ENCODE measurements at places on chromosomes 11 and 22.

- no peak for DNase-seq
Observed at GRCh38 chr11:30459306-30459705, 126.8 kb downstream of the MPPED2 start.

DNA sequence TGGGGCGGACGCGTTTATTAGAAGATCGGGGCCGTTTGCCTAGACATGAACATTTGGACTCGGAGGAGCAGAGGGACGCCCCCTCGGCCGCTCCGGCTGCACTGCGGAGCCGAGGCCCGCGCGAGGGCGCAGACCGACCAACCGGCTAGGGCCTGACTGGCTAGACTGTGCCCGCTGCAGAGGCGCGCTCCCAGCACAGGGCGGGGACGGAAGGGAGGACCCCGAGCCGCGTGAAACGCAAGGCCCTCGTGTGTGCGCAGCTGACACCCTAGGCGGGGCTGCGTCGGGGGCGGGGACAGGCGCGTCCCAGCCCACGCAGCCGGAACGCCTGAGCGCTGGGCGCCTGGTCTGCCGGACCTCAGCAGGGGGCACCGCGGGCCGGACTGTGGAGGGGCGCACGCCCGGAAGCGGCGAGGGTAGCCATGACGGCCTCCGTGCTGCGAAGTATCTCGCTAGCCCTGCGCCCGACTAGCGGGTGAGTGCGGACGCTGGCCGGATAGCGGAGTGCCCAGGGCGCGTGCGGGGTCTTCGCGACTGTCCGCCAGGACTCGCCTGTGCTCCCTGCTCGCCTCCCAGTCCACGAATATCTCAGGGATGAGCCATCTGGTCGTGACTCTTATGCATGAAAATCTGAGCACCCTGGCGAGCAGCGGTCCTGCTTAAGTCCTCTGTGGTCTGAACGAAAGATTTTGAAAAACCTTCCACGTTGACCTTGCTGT lies at the start of gene MRPL40:
TSS of gene MRPL40 (plus strand) at position 413 of the 719 bp plus-strand sequence. CDS start at position 423, 10 bp downstream.
- DNase-seq = peak; percentile 98

GRCh38 chr11:26480041-26480440 lies 92.0 kb downstream of the MUC15 start:
- no peak for DNase-seq

- DNase-seq = no peak
Observed at GRCh38 chr11:5690216-5690615, 626 bp downstream of the TRIM22 start.

DNA sequence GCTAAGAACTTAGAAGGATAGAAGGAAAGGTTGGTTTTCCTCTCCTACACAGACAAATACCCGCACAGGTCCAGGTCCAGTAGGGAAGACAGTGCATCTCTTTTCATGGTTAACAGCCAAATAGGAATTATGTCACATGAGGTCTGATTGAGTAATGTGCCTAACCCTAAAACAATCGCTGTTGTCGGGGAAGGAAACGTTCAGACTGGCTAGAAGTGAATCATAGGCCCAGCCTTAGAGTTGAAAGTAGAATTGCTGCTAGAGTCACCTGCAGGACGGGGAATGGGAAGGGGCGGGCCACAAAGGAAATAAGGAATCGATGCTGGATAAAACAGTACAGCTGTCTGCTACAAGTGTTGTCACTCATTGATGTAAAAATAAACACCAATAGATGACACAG lies 12.4 kb upstream of the HTATIP2 start:
- DNase-seq = no peak

DNA sequence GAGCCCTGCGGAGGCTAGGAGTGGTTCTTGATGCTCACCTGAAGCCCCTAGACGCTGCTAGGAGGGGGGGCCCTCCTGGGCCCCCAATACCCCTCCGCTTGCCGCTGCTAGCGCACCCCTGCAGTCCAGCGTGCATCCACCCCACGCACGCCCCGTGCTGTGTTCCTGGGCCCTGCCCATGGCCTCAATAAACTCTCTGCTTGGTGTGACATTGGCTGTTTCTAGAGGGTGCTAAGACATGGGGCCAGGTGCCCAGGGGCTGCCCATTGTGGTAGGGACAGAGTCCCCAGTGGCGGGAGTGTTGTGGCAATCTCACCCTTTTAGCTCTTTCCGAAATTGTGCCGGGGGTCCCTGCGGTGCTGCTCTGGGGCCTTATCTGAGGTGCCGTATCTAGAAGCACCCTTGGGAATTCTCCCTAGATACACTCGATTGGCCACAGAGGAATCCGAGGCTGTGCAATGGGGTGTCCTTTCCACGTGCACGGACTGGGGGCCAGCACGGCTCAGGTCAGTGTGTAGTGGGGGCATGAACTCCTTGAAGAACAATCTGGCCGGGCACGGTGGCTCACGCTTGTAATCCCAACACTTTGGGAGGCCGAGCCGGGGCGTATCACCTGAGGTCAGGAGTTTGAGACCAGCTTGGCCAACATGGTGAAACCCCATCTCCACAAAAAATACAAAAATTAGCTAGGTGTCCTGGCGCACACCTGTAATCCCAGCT lies 10.9 kb downstream of the MAPK8IP2 start:
- no peak for DNase-seq

DNA sequence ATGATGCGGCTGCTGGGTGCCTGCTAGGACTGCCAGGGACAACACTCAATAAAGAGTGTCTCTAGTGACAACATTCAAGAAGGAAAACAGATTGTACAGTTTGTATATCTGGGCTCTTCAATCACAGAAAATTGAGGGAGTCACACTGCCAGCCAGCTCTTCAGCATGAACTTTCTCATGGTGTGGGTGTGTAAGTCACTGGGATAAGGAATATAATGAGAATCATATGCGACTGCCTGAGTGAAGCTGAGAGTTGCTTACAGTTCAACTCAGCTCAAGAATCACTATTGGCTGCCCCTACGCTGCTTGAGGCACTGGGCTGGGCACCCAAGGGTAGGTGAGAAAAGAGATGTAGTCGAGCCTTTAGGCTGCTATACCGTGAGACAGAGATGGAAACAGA lies 328.1 kb upstream of the PITPNB start:
- DNase-seq = no peak

- no peak for DNase-seq
Observed at GRCh38 chr11:8314916-8315315, 51.2 kb upstream of the LMO1 start.

- no peak for DNase-seq
Observed at GRCh38 chr22:43241699-43242386, 54.9 kb upstream of the TTLL12 start.

DNA sequence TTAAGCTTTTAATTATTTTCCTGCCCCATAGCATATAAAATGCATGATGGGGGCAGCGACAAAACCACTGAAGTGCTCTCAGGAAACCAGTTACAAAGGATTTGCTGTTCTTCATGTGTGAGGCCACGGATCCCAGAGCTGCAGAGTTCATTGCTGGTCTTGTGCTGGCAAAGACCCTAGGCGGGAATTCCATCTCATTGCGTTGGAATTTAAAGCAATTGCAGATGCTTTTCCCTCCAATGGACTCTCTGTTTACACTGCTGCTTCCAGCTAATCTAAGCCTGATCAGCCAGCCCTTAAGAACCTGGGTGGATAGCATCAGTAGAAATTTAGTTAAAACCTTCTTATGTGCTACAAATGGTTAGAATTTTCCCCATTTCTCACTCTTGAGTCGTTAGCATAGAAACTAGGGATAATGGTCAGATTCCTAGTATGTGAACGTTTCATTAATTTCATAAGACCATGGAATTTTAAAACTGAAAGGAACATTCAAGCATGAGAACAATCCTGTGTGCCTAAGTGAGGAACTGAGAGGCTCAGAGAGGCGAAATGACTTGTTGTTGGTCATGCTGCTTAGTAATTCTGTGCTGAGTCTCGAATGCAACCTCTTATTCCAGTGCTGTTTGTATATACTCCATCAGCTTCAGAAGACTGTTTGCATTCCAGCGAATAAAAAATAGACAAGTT lies 36.1 kb upstream of the ADSL start:
- DNase-seq = no peak

Measured in SK-N-SH (cell line).